ENCODE measurements at places on chromosomes 16 and 17.

DNA sequence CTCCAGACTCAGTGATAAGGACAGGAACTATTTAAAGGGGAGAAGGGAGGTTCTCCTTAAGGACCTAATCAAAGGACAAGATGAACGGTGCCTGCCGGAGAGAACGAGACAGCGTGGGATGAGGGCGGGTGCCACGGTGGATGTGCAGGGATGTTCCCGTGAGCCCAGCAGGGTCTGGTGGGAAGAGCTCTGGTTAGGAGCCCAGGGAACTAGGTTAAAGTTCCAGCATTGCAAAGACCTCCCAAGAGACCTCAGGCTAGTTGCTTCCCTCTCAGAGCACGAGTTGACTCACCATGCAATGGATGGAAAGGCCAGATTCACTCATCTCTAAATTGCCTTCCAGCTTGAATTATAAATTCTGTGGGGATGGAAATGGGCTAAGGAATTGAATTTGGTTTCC lies 14.7 kb downstream of the CCR7 start:
- no peak for DNase-seq

- no peak for DNase-seq
These were observed 1.6 kb downstream of the TOX3 start for GRCh38 chr16:52545222-52545897.

- DNase-seq = no peak
These were observed 716.3 kb downstream of the WWOX start for GRCh38 chr16:78815713-78816112.

- no peak for DNase-seq
These were observed 37.5 kb downstream of the SRCIN1 start for GRCh38 chr17:38568274-38568673.

DNA sequence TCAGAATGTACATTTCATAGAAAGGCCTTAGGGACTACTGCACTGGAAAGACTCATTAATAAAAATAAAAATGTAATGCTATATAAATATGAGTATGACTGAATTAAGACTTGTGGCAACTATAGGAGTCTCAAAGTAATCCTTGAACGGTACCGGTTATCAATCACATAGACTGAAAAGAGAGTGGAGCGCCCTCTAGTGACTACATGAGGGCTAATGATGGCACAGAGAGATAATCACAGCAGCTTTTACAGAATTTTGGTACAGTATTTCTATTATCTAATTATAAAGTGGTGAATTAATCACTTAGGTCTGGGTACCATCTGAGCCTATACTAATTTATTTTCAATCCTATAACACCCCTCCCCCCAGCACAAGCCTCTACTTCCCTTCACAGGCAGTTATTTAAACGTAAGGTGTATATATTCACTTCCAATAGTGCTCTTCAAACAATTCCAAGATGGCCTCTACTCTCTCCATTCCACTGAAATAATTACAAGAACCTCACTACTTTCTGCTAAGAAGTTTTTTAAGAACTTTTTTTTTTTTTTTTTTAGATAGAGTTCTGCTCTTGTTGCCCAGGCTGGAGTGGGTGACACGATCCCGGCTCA lies 40.7 kb upstream of the ANKFY1 start:
- peak; percentile 47 for DNase-seq

- peak; percentile 24 for DNase-seq
These were observed 1.6 kb downstream of the IGF2BP1 start for GRCh38 chr17:48998587-48999440.

- DNase-seq = no peak
These were observed 156.2 kb downstream of the ABCC12 start for GRCh38 chr16:47999595-47999994.

DNA sequence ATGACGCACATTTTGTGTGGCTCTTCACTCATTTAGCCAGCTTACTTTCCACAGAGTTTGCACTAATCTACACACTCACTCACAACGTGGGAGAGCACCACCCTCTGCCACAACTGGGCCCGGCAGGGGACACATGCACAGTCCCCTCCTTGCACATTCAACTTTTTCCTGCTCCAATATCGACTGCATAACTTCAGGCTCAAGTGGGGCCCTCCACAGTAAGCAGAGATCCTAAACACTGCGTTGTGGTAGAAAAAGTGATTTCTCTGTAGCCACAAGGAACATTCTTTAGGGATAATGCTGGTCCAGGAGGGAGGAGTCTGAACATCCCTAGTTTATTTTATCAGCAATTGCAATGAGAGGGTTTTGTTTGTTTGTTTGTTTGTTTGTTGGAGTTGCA lies 40.0 kb downstream of the MRPS23 start:
- no peak for DNase-seq

GRCh38 chr17:54623746-54624145 lies 276.9 kb upstream of the TOM1L1 start:
- no peak for DNase-seq

GRCh38 chr17:13420418-13420826 lies 181.3 kb downstream of the HS3ST3A1 start:
- no peak for DNase-seq

GRCh38 chr17:38761612-38762011 lies 9.1 kb downstream of the PSMB3 start:
- DNase-seq = no peak

GRCh38 chr17:38906460-38907228 lies 18.8 kb upstream of the LASP1NB start:
- no peak for DNase-seq

GRCh38 chr16:22642416-22643088 lies 131.9 kb downstream of the NPIPB5 start:
- DNase-seq = no peak

GRCh38 chr17:77897741-77898301 lies 60.7 kb upstream of the TNRC6C start:
- DNase-seq = no peak

DNA sequence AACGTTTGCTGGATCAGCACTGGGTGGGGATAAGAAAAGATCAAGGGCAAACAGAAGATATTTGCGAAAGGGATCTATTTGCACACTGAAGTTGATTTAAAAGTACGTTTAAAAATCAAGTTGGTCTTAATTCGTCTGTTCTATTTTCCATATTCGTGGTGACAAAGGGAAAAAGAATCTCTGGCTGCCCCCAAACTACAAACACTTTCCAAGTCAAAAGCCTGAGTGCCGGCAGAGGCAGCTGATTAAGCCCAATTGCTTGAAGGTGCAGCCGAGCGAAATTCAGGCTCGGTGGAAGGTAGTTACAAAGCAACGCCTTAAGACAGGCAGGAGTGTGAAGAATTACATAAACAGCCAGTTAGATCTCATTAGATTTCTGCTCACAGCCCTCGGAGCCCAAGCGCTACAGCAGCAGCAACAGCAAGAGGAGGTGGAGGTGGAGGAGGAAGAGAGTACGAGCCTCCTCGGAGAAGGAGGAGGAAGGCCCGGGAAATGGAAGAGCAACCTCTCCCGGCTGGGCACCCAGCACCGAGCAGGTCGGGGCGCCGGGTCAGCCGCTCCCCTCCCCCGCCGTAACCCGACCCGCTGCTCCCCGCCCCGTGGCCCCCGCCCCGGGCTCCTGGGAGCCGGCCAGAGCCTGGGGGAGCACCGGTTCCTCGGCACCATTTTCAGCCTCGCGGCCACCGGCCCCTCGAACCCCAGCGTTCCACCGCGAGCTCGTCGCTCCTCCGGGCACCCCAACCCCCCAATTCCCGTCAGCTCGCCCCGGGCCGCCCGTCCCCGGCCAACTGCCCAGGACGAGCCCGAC lies 890 bp downstream of the TOB1 start:
- peak; percentile 68 for DNase-seq

- DNase-seq = peak; percentile 10
These were observed 23.1 kb downstream of the SPACA3 start for GRCh38 chr17:33014751-33015150.

GRCh38 chr16:774086-775001 lies 13.8 kb downstream of the MSLN start:
- DNase-seq = no peak

DNA sequence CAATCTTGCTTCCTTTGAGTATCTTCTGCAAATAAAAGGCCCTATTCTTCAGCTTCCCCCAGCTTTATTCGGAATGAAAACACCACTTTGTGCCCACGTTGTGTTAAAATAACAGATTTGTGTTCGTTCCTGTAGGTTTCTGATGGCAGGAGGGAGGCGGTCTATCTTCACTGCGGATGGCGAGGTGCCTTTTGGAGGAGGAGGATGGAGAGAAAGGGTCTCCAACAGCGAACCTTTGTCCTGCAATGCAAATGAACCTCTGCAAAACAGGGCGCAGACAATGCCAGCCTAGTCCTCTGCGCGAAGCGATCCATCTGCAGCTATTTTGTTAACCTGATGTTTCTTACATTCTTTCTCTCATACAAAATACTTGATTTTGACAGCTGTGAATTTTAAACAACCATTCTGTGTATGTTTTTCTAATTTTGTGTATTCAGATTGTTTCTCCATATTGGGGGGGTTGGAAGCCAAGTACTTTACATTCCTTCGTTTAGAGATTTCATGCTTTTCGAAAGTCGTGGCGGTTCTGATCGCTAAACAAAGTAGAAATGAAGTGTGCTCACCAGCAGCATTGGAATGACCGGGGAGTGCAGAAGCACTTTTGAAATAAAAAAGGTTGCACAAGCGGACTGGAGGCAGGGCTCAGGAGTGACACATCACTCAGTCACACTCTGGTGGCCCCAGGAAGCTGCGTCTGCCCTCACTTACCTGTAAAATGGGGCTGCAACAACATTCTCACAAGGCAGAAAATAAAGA lies 279.0 kb upstream of the IRX5 start:
- peak; percentile 40 for DNase-seq

- no peak for DNase-seq
These were observed 34.6 kb downstream of the DCUN1D3 start for GRCh38 chr16:20865420-20866131.

GRCh38 chr17:28846231-28846630 lies 3.6 kb upstream of the FAM222B start:
- no peak for DNase-seq

DNA sequence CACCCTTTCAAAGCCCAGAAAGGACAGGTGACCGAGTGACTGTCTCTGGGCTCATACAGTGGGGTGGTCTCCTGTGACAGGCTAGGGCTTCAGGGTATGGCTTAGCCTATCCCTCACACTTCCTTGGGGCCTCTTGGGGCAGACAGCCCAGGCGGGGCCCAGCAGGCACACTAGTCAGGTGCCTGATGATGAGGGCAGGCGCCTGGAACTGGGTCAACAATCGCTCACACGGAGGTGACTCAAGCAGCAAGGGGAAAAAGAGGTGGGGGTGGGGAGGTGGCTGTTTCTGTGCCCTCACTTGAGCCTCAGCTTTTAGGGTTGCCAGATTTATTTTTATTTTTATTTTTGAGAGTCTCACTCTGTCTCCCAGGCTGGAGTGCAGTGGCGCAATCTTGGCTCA lies 6.4 kb upstream of the GRN start:
- DNase-seq = no peak

DNA sequence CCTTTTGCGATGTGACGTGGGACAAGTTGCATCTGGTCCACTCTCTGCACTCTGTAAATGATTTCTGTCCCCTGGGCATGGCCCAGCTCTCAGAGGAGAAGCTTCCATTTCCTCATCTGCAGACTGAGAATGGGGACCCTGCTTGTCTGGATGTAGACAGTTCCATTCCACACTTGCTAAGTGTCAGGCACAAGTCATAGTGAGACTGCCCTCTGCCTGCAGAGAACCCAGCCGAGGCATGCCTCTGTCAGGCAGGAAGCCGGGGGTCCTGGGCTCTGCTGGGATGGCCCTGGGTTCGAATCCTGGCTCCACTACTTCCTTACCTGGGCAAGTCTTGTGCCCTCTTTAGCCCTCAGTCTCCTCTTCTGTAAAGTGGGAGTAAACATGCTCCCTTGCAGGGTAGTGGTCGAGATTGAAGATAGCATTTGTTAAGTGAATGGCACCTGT lies 4.1 kb downstream of the MAP2K3 start:
- DNase-seq = no peak

DNA sequence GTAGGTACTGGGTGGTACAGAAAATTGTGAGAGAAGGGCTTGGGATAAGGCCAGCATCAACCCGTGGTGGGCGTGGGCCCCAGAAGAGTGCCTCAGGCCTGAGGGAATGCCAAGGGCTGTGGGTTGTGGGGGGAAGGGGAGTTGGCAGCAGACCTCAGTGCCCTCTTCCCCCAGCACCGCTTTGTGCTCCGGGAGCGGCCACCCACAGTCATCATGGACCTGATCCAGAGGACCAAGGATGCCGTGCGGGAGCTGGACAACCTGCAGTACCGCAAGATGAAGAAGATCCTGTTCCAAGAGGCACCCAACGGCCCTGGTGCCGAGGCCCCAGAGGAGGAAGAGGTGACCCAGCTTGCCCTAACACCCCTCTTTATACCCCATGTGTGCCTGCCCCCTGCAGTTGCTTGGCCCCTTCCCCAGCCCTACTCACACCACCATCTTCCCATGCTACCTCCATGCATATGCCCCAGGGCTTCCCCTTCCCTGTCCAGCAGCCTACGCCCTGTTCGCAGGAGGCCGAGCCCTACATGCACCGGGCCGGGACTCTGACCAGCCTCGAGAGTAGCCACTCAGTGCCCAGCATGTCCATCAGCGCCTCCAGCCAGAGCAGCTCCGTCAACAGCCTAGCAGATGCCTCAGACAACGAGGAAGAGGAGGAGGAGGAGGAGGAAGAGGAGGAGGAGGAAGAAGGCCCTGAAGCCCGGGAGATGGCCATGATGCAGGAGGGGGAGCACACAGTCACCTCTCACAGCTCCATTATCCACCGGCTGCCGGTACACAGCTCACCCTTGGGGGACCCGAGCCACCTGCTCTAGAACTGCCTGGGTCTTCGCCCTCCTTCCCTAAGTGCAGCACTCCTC lies 9.1 kb downstream of the TAOK2 start:
- DNase-seq = no peak

- DNase-seq = no peak
These were observed 50.4 kb upstream of the CRISPLD2 start for GRCh38 chr16:84769416-84769815.

DNA sequence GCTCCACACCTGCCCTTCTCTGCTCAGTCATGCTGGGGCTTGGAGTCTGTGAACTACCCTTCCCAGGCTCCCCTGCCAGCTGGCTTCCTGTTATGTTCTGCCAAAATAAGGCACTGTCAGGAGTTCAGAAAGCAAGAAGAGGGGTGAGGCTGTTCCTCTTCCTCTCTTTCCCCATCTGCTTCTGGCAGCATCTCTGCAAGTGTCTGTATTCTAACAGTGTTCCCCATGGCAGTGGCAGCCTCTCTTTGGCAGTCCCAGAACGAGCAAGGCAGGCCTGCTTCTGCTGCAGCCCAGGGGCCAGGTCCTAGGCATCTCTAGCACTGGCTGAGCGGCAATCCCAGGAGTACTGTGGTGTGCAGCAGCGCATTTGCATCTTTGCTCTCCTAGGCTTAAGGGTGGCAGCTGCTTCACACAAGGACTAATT lies 219.1 kb downstream of the STX8 start:
- DNase-seq = peak; percentile 40

DNA sequence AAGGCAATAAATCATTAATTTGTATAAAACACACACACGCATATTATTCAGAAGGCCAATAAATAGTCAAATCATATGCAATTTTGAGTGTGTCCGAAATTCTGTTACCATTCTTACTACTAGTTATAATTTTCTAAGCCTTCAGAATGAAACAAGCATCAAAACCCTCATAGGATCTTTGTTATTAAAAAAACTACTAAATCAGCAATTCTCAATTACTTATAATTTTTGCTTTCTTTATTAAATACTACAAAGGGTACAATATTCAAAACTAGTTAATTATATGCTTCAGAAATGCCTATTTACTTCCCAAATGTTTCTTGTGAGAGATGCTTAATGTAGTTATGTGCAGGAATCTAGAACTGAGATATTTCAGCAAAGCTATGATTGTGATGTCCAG lies 413.1 kb upstream of the KIF2B start:
- DNase-seq = no peak

GRCh38 chr16:2786061-2786825 lies 1.1 kb downstream of the PRSS33 start:
- no peak for DNase-seq

Data from head of caudate nucleus (tissue), 42 donors.